ENCODE measurements at places on chromosomes 5 and 9. TPM values are rescaled to one million over a fixed set of nuclear protein-coding genes. Genes with fewer than 3 reads are reported as not detected.

NOL6 gene
- total RNA-seq = 34.7 TPM

PLAC8L1 gene
- not detected for total RNA-seq

AJM1 gene
- 2.3 TPM for total RNA-seq

LECT2 gene
- total RNA-seq = not detected

PRDM9 gene
- total RNA-seq = not detected

TLR4 gene
- 14.9 TPM for total RNA-seq

DNA sequence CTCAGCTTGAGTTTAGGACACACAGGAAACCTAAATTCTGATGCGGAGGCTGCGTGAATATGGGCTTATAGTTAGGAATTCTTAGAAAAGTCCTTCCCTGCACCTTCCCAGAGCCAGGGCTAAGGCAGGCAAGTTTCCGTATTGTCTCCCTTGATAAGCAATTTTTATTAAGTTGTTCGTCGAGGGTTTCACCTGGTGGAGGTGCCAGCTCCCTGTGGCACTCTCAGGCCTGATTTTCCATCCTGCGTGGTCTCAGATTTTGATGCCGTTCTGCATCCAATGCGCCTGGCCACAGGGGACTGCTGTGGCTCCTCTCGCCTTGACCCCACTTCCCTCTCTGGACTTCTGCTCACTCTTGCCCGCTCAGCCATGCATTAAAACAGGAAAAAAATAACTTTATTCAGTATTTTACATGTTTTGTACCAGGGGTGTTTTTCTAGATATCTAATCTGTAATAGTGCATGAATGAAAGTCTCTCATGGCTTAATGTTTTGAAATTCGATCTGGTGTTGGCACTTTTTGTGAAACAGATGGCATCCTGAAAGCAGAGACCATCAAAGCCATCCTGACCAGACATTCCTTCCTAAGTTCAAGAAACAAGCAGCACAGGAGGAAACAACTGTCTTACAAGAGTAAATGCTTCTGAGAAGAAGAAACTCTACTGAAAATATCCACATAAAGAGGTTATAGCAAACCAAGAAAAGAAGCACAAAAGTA, 50.7 kb downstream of the TRIP13 start:
- DNase-seq = no peak

- no peak for DNase-seq
These were observed 297.3 kb upstream of the RASA1 start for GRCh38 chr5:86970361-86970760.

GRCh38 chr5:37494756-37495155, 115.6 kb downstream of the WDR70 start:
- DNase-seq = no peak

DNA sequence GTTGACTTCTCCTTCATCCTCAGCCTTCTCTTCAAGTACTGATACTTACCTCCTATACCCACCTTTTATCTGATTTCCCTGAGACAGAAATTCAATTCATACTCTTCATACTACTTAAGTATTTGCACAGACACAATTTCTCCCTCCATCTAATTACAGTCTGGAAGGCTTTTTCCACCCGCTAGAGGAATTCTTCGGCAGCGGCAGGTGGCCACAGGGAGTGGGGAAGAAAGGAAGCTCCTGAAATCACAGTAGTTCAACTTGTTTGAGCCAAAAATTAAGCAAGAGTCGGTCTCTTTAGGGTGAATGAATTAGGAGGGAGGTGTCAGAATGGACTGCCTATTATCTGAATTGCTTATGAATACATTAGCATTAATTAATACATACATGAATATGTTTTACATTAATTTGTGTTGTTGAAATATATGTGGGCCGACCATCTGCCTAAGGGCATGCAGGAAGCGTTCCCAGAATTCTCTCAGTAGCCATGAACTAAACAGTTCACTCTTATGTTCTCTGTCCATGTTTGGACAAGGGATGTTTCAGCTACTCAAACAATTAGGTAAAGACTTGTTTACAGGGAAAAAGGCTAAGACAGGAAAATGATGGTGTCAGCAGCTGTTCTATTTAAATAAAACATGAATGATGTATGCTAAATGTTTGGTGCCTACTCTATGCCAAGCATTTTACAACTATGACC, 101.4 kb upstream of the SMARCA2 start:
- no peak for DNase-seq

- DNase-seq = no peak
These were observed 121.0 kb upstream of the TLX3 start for GRCh38 chr5:171188016-171188415.

GRCh38 chr9:114718801-114719221, 36.8 kb upstream of the TEX48 start:
- DNase-seq = no peak

DNA sequence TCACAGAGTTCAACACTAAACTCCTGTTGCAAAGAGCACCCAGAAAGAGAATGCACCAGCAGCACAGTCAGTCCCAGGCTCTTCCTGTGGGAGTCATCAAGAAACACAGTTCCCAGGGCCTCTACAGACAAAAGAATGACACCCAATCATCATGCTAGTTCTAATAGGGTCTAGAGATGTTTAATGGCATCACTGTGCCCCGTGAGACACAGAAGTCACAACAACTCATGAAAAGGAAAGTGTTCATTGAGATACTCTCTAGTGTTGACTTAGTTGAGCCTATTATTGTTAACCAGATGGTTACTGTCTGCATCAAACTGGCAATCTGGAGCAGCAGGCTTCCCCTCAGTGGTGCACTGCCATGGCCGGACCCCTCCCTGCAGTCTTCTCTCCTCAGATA, 1.6 kb downstream of the KLHL3 start:
- DNase-seq = no peak

DNA sequence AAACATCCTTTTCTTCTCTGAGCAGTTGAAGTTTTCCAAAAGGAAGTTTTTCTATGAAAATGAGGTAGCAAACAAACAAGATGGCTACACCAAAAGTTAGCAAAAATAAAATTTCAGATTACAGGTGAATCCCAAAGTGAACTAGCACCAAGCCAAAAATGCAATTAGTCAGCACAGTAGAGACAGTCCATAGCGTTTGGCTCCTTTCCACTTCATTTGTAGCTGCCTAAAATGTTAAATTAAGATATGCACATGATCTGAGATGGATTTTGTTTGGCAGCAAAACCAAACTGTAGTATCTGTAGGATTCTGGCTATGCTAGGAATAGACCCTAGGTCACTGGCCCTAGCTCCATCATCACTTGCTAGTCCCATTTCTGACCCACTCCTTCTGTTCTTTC, 45.7 kb upstream of the SHOC1 start:
- no peak for DNase-seq

Measured in esophagus squamous epithelium (tissue), 5 donors.